ENCODE measurements at places on chromosomes 16 and 17.

DNA sequence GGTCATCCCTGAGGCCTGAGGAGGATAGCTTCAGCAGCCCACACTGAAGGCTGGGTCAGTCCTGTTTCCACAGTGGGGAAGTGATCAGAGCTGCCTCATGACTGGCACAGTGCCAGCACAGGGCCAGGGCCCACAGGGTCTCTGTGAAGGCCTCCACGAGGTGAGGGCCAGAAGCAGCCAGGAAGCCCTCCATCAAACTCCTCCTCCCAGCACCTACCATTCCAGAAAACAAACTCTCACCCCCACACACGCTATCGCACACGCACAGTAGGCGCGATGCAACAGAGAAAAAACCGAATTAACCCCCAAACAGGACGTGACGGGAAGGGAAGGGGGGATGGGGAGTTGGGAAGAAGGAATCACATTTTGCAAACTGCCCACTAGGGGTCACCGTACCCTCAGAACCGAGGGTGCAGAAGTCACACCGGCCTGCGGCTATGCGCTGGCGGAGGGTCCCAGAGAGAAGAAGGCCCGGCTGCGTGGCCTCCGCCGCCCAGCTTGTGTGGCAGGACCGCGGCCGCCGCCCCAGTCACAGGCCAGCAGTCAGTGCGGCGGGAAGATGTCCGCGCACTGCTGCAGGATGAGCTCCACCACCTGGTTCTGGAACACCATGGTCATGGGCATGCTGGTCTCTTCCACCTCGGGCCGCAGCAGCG, 37.6 kb downstream of the ARHGAP27 start:
- DNase-seq: no peak

GRCh38 chr17:60141111-60142018, 8.4 kb upstream of the CA4 start:
- DNase-seq: no peak

DNA sequence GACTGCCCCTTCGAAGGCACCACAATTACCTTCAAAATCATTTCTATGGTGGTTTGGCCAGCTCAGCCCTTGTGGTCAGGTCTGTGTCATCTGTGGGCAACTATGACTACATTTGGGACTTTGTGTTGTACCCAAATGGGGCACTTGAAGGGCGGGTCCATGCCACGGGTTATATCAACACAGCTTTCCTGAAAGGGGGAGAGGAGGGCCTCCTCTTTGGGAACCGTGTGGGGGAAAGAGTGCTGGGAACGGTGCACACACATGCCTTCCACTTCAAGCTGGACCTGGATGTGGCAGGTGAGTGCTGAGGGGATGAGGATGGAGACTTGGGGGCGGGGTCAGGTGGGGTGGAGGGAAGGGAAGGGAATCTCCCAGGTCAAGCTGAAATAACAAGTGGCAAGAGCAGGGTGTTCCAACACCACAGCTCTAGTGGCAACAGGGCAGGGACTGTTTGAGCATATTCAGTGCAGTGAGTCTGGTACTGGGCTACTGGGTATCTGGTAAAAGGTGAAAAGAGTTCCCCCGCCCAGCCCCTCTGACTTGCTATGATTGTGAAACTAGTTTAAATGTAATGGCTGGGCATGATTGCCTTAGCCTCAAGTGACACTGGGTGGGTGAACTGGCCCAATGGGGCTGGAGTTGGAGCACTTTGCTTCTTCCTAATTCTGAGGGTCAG, 1.7 kb downstream of the AOC2 start:
- DNase-seq: no peak

- no peak for DNase-seq
Observed at GRCh38 chr17:77802811-77803220, 155.7 kb upstream of the TNRC6C start.
